NCI-H2081 (cell line): ENCODE measurements at places on chromosomes 2 and 18.

- DNase-seq, result no peak
Observed at GRCh38 chr2:161961061-161961460, 113.0 kb downstream of the DPP4 start.

DNA sequence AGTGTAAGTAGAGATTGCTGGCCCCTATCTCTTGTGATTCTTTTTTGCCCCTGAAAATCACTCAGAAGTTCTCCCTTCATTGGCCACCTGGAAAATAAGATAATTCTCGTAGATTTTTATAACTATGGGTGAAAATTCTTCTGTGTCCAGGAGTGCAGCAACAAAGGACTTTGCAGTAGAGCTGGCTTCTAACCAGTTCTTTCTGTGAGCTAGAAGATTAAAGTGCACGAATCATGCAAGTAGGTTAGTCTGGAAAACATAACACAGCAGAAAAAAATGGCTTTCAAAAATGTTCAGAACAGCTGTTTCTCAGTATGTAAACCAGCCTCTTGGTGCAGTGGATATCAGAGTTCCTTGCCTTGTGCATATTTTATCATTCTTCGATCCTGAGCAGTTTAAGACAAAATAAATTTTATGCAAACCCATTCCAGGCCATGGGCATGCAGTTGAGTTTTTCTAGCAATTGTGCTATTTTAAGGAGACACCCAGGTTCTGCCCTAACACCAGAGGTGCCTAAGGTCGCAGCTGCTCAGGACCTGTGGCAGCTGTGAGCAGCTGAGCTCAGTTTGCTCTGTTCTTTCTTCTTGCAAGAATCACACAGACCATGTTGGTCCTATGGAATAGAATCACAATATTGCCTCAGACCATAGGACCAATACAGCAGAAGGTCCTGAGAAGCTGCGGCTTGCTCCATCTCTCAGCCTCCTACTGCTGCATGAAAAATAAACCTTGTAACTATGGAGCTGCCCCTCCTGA, 80.9 kb upstream of the BCL2L11 start:
- DNase-seq, result no peak

DNA sequence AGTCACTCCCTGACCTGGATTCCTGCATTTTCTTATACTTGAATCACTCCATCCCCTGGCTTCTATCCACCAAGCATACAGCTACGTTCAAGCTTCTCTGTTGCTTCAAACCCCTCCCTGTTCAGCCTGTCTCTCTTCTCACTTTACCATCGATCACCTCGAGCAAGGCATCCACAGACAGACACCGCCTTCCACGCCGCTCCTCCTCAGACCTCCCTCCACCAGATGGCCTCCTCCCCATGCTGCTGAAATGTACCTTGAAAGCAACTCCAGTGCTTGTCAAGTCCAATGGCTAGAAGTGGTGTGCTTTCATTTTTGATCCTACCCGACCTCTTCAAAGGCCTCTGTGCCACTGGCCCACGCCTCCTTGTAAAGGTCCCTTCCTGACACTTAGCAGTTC, 131.3 kb upstream of the ACAA2 start:
- no peak for DNase-seq

GRCh38 chr2:102185347-102185746, 1.5 kb upstream of the IL1RL2 start:
- no peak for DNase-seq

- no peak for DNase-seq
Observed at GRCh38 chr2:172856606-172857005, 121.0 kb downstream of the RAPGEF4 start.

GRCh38 chr2:96105152-96105915, 11.0 kb downstream of the ADRA2B start:
- DNase-seq, result no peak

GRCh38 chr2:37537316-37537715, 134.1 kb downstream of the CDC42EP3 start:
- no peak for DNase-seq

GRCh38 chr2:129708221-129708967, 271.1 kb upstream of the RAB6C start:
- no peak for DNase-seq

GRCh38 chr2:118119158-118119727, 31.0 kb downstream of the INSIG2 start:
- DNase-seq, result no peak

DNA sequence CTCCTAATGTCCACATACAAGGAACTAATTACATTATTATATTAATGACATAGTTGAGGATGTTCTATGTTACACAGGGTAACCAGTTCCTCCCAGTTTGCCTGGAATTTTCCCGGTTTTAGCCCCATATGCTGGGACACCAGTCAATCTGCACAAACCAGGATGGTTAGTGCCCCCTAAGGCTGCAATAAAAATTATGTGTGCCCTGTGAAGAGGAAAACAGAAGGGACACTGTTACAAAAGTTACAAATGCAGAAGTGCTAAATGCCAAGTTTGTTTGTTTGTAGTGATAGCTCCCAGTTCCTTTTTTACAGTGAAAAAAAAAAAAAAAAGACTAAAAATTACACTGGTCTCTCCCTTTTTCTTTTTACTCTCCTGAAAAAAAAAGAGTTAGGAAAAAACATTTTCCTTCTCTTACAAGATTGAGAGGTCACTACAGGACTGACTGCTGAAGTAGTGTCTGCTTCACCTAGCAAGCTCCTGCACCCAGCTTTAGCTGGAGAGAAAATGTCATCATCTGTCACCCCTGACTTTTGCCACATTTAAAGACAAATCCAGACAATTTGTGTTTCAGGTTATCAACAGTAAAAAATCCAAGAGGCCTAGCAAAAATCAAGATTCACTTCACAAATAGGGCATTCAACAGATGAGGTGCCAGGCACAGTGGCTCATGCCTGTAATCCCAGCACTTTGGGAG, 3.2 kb downstream of the ANKRD44 start:
- DNase-seq, result no peak

DNA sequence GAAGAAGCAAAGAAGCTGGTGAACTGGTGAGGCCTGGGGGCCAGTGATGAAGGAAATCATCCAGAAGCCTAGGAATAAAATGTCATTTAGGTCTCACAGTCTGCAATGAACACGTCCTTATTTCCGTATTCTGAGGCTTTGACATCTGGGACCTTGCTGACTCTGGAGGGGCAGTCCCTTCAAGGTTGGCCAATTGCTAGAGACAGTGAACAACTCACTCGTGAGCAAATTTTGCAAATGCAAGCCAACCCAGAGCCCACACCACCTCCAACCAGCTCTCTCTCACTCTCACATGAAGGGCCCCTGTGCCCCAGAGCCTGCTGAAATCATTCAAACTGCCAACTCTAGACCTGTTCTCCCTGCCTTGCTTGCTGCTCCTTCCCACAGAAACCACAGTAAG, 279.1 kb upstream of the LYPD1 start:
- no peak for DNase-seq

DNA sequence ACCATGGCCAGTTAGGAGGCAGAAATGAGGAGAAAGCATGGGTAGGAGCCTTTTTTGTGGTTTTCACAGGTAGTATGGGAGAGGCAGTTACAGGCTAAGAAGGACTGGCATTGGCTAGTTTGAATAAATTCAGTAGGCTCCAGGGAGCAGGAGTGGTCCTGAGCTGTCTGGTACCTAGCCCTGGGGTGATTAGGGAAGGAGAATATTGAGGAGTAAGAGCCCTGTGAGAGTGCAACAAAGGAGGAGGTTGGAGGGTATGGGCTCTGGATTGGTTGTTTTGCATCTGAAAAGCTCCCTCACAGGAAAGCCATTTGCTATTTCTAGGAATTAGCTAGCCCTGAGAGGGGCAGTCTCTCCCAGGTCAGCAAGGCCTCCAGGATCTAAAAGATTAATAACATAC, 13.3 kb upstream of the TCF7L1 start:
- no peak for DNase-seq

GRCh38 chr2:179488563-179488962, 223.9 kb upstream of the SESTD1 start:
- DNase-seq, result no peak

GRCh38 chr2:20494241-20494640, 47.4 kb downstream of the RHOB start:
- no peak for DNase-seq

DNA sequence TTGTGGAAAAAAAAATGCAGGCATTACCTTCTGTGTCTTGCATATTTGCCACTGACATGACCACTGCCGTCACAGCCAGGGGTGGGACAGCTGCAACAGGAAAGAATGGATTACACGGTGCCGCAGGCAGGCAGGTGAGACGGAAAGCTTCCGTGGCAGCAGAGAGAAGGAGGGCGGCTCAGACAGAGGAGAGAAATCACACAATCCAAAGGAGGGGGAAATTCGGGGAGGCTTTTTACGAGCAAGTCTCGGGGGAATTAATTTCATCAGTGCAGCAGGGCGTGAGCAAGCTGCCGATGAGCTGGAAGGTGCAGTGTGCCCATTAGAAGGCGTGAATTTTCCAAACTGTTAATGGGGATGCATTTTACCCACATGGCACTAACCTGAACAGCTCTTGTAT, 234.8 kb upstream of the PXDN start:
- no peak for DNase-seq

DNA sequence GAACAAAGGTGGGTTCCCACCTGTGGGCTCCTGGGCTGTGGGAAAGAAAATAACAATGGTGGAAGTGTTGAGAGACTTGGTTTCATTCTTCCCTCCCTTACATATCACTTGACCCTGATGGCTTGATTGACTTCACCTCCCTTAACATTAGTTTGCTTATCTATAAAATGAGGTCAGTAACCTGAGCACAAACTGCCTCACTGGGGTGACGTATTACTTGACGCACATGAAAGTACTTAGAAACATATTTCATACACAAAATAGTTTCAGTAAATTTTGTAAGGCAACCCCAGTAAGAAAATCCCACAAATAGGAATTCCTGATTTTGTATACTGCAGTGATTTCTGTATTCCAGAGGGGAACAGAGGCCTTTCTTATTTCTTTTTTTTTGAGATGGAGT, 29.4 kb upstream of the LPIN2 start:
- DNase-seq, result no peak

DNA sequence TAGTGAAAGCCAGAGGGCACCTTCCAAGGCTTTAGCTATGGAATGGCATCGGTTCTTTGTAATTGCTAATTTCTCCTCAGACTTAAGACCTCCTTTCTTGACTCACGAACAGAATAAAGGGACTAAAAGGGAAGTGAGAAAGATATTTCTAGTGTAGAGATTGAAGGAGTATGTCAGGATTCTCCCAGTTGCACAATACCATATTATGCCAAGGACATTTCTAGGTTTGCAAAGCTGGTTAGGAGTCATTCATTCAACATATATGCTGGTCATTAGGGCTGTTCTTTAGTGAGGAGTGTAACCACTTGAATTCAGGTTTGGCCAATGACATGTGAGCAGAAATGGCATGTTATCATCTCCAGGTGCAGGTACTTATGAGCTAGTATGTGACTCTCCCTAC, 7.4 kb downstream of the REEP1 start:
- no peak for DNase-seq

GRCh38 chr2:230417436-230417835, 1.4 kb downstream of the SP100 start:
- DNase-seq, result no peak

DNA sequence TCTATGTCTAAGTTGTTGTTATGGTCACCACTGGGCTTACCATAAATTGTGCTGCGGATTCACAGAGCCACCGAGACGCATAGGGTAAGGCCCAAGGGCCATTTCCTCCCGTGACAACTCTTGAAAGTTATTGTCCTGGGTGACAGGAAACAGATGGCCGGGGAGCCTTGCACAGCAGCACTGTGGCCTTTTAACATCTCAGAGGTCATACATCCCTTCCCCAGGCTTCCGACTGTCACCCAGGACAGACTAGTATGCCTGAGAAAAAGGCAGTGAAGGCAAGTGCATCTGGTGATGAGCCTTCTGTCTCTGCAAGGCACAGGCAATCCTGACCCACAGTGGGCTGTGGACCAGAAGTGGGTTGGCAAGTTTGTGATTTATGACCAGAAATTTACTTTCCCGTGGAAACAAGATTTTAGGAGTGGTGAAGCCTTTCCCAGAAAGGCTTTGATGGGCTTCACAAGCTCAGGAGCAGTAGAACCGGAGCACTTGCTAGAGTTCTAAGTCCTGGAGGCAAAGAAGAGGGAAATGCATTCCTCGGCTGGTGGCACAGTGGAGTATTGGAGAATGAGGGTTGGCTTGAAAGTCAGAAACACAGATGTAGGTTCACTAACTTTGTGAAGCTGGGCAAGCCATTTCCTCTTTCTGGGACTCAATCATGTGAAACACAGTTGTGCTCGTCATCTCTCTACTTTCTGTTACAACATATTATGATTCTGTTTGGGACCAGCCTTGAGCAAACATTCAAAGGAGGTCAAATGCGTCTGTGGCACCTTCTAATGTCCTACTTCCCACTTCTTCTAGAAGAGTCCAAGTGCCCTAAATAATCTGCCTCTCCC, 2.0 kb upstream of the CAPN14 start:
- DNase-seq, result no peak

DNA sequence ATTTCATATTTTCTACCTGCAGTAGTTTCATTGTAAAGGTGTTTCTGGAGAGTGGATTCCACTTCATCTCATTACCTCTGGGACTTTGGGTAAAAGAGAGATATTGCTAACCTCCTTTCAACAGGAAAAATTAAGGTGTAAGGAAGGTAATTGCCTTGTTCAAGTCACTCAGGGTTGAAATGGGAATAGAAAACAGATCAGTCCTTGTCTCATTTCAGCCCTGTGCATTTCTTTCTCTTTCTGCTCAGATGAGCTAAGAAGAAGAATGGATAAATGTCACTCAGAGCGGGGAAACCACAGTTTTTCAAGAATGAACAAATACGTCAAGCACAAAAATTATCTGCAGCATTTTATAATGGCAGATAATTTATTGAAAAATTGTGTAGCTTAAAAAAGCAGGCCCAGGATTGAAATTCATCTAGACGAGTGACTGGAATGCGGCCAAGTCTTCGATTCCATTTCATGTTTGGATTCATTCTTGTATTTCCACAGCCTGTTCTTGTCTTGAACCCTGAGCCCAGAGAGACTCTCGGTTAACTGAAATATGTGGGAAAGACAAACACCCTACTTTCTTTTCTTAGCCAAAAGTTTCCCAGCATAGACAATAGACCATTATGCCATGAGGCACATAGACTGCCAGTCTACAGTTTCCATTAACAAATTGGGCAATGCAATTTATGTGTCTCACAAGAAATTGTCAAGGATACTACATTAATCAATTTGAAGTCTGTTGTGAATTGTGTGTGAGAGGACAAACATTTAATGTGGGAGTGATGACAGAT, 107.9 kb downstream of the POLE4 start:
- no peak for DNase-seq

DNA sequence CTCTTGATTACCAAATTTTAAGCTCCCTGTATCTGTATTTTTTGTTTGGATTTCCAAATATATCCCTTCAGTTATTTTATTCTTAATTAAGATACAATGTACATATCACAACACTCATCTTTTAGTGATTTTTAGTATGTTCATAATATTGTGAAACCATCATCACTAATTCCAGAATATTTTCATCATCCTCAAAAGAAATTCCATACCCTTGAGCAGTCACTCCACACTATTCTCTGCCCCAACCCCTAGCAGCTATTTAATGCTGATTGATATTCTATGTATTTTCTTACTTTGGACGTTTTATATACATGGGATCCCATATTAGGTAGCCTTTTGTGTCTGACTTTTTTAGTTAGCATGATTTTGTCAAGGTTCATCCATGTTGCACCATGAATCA, 127.4 kb upstream of the SLC8A1 start:
- no peak for DNase-seq
